ENCODE measurements at places on chromosomes 7 and 10. TPM values are rescaled to one million over a fixed set of nuclear protein-coding genes. Genes with fewer than 3 reads are reported as not detected.
A peak's percentile ranks its signal among the peaks of the same experiment; 100 is the strongest.

The TAS2R4 gene
- 2.4 TPM for total RNA-seq

The TAS2R5 gene
- 6.4 TPM for total RNA-seq

The SSC4D gene
- 7.4 TPM for total RNA-seq

The AEBP1 gene
- total RNA-seq, result 52.2 TPM

The TAS2R40 gene
- total RNA-seq, result not detected

DNA sequence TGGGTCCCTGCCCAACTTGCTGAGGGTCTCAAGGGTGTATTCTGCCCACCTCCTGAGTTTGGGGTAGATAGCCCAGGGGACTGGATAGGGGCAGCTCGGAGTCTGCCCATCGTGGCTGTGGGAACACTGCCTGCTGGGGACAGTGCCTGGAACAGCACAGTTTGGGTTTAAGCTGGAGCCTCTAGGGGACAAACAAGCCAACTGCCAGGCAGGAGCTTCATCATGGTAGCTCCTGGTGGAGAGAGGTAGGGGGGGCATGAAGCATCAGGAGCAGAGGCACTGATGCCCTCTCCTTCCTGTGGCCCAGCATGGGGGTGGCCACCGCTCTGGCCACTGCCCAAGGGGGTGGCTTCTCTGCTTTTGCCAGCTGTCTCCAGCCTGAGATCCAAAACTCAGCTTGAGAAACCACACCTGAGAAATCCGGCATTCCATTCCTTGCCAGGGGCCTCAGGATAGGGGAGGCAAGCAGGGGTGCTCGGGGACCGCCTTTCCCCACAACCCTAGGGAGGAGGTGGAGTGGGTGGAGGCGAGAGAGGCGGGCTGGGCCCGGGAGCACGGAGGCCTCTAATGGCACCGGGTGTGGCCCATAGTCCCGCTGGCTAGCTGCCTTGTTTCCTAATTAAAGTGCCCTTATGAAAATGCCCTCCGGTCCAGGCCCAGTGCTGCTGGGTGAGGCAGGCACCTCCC is 47.6 kb downstream of the UNC5B start:
- peaks cover 10% of the 10 kb centered on the region for H3K27me3 ChIP-seq
- peaks cover 5% of the 10 kb centered on the region for H3K4me1 ChIP-seq
- DNase-seq, result no peak
- H3K27ac ChIP-seq, result no peak overlapping the region
- H3K36me3 ChIP-seq, result no peaks in the 10 kb centered on the region

- no peak for DNase-seq
- H3K36me3 ChIP-seq, result no peaks in the 10 kb centered on the region
- no peaks in the 10 kb centered on the region for H3K4me1 ChIP-seq
- no peak overlapping the region for H3K4me3 ChIP-seq
- H3K27ac ChIP-seq, result no peak overlapping the region
- no peaks in the 10 kb centered on the region for H3K27me3 ChIP-seq
Observed at GRCh38 chr7:137287651-137288258, 55.8 kb downstream of the PTN start.

- peaks cover 21% of the 10 kb centered on the region for H3K36me3 ChIP-seq
- H3K4me3 ChIP-seq, result peak overlapping the region; percentile 94
- H3K27ac ChIP-seq, result peak overlapping the region; percentile 97
Observed at GRCh38 chr10:121596689-121597503, 1.3 kb downstream of the FGFR2 start.

Data from progenitor cell of endocrine pancreas (in vitro differentiated cells).